ENCODE measurements at places on chromosomes 12 and 14.
A peak's percentile ranks its signal among the peaks of the same experiment; 100 is the strongest.

DNA sequence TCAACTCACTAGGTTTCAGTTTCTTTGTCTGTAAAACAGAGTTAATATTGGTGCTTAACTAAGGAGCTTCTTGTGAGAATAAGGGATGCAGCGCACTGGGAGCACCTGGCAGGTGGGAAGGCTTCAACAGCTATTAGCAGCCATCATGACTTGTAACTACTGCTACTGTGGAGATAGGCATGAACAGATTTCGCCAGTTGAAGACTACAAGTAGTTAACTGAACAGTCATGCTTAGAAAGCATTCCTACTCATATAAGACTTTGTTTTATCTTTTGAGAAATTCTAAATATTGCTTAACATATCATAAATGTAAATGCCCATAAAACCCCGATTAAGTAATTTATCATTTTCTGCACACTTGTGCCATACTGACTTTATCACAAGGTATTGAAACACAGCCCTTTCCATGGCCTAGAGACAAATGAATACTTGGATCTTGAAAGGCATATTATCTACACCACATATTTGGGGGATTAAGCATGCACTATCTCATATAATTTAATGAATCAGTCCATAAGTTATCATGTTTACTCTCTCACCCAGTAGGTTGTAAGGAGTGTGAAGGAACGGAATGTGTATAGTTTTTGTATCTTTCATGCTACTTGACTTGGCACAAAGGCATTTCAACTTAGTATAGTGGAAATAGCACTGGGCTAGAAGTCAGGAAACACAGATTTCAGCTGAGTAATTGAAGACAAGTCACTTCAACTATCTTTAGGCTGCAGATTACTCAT lies 16.1 kb downstream of the NTN4 start:
- no peak for DNase-seq

- no peak for DNase-seq
Observed at GRCh38 chr12:132588821-132589669, 21.3 kb downstream of the LRCOL1 start.

GRCh38 chr12:62252576-62252975 lies 7.6 kb upstream of the USP15 start:
- DNase-seq, result no peak

DNA sequence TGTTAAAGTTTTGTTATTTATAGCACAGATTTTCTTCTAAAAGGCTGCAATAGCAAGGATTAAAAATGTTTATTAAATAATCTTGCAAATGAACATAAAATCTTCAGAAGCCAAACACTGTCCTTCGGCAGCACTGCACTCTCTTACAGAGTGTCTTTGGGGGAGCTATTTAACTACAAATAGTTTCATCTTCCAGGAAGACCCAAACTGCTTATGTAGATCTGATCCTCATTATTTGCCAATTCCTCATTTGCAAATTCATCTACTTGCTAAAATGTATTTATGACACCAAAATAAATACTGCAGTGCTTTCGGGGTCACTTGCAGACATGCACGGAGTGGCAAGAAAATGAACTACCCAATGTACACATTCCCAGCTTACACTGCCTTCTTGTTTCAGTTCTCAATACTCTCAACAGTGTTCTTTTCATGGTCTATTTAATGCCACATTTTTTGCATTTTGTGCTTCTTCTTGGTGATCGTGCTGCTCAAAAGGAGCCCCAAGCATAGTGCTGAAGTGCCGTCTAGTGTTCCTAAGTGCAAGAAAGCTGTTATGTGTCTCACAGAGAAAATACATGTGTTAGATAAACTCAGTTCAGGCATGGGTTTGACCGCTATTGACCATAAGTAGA lies 128.1 kb downstream of the PRKD1 start:
- no peak for DNase-seq

DNA sequence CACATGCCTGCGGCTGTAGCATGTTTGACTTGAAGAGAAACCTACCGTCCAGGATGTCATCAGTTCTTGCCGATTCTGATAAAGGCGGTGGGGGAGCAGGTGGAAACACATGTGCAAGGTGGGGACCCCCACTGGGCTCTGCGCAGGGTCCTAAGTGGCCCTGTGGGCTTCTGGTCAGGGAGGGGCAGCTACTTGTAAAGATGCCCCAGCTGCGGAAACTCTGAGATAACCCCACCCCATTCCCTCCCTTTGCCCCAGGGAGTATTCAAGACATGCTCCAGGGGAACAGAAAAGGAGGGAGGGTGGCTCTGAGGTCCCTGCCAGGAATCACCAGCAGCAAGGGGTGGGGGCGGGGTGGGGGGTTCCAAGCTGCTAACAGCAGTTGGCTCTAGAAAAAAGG lies 67.6 kb downstream of the PIWIL1 start:
- no peak for DNase-seq

- no peak for DNase-seq
Observed at GRCh38 chr12:79407671-79408622, 282.8 kb downstream of the PAWR start.

DNA sequence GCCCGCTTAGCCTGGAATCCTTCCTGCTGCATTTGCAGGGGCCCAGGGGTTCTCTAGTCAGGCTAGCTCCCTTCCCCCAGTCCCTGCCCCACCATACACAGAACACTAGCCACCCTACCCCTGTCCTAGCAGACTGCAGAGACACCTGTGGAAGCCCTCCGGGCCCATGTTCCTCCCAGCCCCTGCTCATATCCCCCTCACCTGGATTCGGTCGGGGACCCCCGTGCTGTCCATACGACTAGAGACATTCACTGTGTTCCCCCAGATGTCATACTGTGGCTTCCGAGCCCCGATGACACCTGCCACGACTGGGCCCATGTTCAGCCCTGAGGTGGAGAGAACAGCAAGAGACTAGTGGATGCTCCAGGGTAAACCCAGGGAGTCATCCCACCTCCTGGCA lies 20.2 kb downstream of the ADCY6 start:
- no peak for DNase-seq

DNA sequence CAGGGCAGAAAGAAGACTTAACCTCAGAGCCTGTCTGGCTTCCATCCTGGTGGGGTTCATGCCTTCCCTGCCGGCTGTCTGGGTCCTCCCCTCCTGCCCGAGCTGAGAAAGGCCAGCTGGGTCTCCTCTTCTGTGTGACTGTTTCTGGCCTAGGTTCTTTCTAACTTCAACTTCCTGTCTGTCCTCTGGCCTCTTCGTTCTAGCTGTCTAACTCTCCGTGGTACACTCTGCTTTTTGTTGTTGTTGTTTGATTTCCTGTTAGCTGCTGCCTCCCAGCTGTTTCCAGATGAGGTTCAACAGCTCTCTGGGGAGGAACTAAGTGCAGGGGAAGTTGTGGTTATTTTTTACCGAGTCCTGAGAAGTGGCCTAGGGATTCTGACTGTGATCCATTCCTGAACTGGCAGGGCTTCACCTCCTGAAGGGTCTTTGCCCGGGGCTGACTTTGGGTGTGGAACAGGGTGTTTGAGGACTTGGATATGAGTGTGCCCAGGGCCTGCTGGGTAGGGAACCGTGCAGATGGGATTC lies 3.2 kb downstream of the MLXIP start:
- peak; percentile 8 for DNase-seq

DNA sequence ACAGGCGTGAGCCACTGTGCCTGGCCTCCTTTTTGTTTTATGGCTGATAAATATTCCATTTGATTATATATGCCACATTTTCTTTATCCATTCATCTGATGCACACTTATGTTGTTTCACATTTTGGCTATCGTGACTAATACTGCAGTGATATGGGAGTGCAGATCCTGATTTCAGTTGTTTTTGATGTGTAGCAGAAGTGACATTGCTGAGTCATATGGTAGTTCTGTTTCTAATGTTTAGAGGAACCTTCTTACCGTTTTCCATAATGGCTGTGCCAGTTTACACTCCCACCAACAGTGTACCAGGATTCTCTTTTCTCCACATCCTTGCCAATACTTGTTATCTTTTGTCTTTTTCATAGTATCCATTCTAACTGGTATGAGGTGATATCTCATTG lies 235.9 kb downstream of the ERC1 start:
- DNase-seq, result no peak

DNA sequence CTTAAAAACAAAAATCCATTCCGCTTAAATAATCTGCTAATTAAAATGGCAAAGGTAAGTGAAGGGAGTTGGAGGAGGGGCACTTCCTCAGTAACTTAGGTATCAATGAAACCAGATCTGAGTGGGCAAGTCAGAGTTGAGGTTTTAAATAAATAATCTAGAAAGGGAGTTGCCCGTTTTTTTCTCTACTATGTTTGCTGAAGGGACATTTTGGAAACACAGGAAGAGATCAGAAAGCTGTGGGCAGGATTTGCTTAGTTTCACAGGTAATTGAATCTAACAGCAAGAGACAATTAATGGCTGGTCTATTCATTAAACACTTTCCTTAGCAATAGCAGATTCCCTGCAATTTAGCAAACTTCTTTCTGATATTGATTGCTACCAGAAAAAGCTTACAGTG lies 186.0 kb upstream of the ABCD2 start:
- DNase-seq, result no peak

- no peak for DNase-seq
Observed at GRCh38 chr12:29132316-29132715, 16.8 kb upstream of the FAR2 start.

DNA sequence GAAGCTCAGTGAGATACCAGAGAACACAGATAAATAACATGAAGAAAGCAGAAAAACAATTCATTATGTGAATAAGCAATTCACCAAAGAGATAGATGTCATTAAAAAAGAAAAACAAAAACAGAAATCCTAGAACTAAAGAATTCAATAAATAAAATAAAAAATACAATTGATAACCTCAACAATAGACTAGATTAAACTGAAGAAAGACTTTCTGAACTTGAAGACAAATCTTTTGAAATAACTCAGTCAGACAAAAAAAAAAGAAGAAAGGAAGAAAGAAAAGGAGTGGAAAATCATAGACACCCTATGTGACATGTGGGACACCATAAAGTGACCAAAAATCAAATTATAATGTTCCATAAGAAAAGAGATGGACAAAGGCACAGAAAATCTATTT lies 14.0 kb upstream of the SLC38A1 start:
- no peak for DNase-seq

- DNase-seq, result no peak
Observed at GRCh38 chr12:57754411-57755193, at the start of gene MARCHF9. TSS of gene MARCHF9 (plus strand) at chr12:57755103. CDS start at chr12:57755529, 426 bp downstream.

DNA sequence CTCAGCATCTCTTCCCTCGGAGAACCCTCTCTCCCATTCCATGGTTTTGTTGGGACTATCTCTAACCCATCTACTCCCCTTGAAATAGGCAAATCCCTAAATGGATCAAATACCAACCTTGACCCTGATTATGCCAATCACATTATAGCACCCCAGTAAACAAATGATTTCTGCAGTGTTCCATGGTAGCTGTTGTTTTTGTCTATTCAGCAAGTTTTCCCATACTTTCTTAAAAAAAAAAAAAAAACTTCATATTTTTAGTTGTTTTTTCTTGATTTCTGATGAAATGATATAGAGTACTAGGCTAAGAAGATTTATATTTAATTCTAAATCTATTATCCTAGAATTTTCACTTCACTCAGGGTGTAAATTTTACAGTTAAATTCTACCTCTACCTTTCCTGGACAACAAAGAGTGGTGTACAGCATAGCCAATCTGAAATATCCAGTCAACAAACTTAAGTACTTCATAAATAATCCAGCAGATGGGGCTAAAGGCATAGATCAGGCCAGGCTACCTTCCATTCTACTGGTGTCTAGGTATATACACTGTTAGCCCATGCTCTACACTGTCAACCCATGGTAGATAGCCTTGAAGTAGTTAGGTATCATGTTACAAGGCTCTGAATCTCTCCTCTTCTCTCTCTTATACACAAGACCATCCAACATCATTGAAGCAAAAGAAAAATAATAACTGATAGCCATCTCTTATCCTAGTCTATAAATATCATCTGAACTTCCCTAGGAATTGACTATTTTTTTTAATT lies 82.2 kb downstream of the PLEKHG7 start:
- no peak for DNase-seq

GRCh38 chr12:26029736-26030022 lies 71.2 kb downstream of the RASSF8 start:
- no peak for DNase-seq

- no peak for DNase-seq
Observed at GRCh38 chr12:67434671-67435370, 165.7 kb downstream of the CAND1 start.

- DNase-seq, result no peak
Observed at GRCh38 chr12:127656266-127656665, 610.7 kb upstream of the TMEM132C start.

DNA sequence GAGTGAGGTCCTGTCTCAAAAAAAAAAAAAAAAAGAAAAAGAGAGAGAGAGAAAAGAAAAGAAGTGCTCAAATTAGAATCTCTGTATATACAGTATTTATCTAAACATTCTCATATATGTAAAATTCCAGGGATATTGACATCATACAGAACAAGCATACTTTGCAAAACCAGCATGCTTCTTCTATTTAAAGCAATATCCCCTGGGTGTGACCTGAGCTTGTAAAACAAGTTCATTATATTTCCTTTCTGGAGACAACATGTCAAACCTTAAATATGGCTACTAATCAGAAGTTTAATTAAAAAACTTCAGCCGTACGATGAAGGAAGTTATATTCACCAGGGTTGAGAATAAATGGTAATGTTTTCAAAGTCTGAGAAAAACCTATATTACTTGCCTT lies 175.8 kb upstream of the HMGA2 start:
- DNase-seq, result no peak

GRCh38 chr12:117486840-117487659 lies 125.6 kb upstream of the NOS1 start:
- DNase-seq, result no peak

- DNase-seq, result no peak
Observed at GRCh38 chr12:119258149-119258548, 76.4 kb upstream of the CCDC60 start.

DNA sequence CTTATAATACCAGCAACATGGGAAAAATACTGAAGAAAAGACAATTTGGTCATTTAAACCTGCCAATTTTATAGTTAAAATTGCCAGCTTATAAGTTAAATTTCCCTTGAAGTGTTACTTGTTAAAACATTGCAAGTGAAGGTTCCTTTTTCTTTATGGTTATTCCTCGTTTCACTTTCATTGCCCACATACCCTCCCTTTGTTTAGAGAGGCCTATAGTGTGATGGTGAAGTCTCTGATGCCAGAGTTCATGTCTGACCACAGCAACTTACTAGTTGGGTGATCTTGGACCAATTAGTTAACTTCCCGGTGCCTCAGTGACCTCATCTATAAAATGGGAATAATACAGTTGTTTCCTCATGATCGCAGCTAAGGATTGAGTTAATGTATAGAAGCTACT lies 173.5 kb downstream of the ANO6 start:
- DNase-seq, result no peak

DNA sequence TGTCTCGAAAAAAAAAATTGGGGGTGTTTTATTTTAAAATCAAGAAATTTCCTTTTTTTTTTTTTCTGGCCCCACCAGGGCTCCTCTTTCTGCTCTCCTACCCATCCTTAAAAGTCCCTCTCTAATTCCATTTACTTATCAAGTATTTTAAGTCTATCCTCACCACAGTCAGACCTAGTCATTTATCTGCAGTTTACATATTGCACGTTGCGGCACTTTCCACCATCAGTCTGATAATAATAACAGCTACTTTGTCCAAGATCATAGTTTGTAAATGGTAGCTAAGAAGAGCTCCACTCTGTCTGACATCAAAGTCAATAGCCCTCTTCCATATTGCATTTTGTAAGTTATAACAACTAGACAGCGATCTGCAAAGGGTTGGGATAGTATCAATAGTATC lies 23.6 kb upstream of the CAND1 start:
- DNase-seq, result no peak

- no peak for DNase-seq
Observed at GRCh38 chr12:9133216-9133916, 17.6 kb upstream of the A2M start.

GRCh38 chr14:73783107-73783727 lies 68.4 kb upstream of the PTGR2 start:
- DNase-seq, result no peak
